Fibroblast of the aortic adventitia (primary cell): ENCODE measurements at places on chromosomes 2 and 18. TPM values are rescaled to one million over a fixed set of nuclear protein-coding genes. Genes with fewer than 3 reads are reported as not detected.

Gene LONRF2
- total RNA-seq = 1.8 and 2.0 TPM in 2 replicates

Gene ESPNL
- total RNA-seq = 1.4 and 2.4 TPM in 2 replicates

Gene CACNB4
- total RNA-seq = 4.8 and 7.5 TPM in 2 replicates

Gene STON1
- 24.6 and 79.9 TPM in 2 replicates for total RNA-seq

Gene SCN2A
- total RNA-seq = 16.7 and 18.5 TPM in 2 replicates

Gene ZNF385B
- 4.8 TPM in 1 of 2 replicates, not detected in the other for total RNA-seq

Gene GAREM2
- 0.57 and 2.4 TPM in 2 replicates for total RNA-seq

Gene ADD2
- total RNA-seq = 0.36 and 17.3 TPM in 2 replicates

Gene RUFY4
- total RNA-seq = not detected in 2 replicates
